D721Med (cell line): ENCODE measurements at places on chromosomes 12 and 14.

- no peak for DNase-seq
Measured at GRCh38 chr14:101361044-101361443, 200.3 kb upstream of the DIO3 start.

GRCh38 chr14:31947076-31947475 is 130.0 kb upstream of the ARHGAP5 start:
- no peak for DNase-seq

DNA sequence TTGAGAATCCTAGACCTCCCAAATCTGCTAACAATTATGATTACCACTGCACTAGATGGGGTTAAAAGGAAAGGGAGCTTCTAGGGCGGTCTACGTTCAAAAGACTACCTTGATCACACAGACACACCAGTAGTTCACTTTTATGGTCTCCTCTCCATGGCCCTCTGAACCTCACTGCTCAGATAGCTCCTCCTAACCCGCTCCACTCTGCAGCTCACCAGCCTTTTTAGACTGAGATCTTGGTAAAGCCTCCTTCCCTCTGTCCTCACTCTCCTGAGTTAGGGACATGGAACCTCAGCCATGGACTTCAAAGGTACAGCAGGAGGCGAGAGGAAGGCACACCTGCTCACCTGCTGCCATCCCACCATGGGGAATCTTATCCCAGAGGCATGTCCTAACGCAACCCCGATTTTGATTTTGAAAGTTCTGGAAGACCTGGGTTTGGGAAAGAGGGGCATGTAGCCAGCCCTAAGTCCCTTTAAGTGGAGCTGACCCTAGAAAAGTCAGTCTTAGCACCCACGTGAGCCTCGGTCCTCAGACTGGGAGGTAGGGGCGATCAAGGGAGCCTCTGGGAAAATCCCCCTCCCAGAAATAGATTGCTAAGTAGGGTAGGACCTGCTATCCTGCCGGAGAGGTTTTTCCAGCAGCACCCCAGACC is 1.3 kb downstream of the ZNF219 start:
- DNase-seq, result no peak

GRCh38 chr14:41409806-41410205 is 196.9 kb upstream of the LRFN5 start:
- DNase-seq, result no peak

DNA sequence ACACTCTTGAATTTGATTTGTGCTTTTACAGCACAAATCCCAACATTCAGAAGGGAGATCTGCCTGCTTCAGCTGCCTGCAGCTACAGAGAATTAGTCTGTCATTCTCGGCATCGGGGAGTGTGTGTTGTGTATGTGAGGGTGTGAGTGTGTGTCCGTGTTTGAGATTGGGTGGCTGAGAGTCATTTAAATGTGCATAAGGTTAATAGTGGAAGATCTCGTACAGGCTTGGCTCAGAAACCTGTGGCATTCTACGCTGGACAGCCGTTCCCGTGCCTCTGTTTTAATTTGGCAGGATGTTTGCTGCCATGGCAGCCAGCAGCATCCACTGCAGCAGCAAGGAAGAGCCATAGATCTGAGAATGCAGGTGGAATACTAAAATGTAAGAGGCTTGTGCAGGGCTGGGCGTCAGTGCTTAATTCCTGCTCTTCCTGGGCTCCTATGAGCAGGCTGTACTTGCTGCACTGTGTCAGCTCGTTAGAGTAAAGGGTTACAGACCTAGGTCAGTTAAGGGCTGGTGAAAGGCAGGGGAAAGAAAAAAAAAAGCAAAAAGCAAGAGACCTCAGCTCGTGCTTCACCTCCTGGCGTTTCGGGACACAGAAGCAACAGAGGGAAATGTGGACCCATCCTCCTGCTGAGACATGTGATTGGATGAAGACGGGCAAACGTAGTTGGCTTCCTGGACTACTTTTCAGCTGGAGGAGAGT is 205.4 kb downstream of the NAV3 start:
- no peak for DNase-seq

DNA sequence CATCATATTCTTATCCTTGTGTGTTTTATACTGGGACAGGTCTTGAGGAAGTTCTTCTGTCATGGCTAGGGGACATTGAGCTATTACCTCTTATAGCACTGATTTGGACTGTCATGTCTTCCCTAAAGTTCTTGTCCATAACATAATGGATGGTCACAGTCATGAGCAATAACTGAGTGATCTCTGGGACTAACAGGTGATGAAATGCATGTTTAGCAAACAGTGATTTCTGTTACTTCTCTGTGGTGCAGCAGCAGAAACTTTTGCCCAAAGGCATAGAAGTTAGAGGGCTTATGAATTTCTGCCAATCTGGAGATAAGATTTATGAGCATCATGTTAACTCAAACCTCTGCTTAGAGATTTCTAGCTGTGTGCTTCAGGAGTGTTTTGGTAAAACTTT is 5.9 kb downstream of the ADIPOR2 start:
- no peak for DNase-seq

- DNase-seq, result no peak
Measured at GRCh38 chr14:93068711-93069110, 47.0 kb downstream of the ITPK1 start.

- DNase-seq, result no peak
Measured at GRCh38 chr14:94081386-94081820, 293 bp downstream of the IFI27L1 start.

- peak; percentile 36 for DNase-seq
Measured at GRCh38 chr12:15276088-15276698, 46.1 kb upstream of the PTPRO start.

DNA sequence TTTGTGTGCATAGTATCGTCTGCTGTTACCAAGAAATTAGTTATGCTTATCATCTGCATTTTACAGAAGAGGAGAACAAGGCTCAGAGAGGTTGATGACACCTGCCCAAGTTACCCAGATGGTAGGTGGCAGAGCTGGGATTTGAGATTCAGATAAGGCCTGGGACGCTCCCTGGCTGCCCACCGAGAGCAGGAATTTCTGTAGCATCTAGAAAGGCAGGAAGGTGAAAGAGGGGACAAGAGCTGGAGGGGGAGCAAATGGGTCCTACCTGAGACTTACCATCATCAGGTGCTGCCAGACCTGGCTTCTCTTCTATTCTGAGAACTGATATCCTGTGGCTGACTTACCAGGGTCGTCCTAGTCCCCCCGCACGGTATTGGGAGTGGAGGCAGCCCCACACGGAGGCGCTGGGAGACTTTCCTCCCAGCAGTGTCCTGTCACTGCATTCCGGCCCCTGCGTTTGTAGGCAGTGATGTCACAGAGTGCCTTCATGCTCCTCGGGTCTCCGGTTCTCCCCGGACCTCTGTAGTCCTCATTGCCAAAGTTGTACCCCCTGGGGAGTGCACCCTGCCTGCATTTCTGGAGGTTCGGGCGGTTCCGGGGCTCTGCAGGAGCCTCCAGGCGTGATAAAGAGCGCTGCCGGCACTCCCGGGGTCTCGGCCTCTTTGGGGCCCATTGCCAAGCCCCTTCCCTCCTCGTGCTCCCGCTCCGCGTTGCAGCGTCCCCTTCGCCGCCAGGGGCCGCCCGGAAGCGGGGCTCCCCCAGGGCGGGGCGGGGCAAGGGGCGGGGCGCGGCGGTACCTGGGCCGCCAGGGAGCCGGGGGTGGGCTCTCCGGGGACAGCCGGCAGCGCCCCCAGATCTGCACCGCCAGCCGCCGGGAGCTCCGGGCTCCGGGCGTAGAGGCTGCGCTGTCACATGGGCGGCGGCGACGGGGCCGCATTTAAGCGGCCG is at the start of gene CABP1:
CABP1 (plus strand) TSS at position 856 of the 951 bp plus-strand sequence; CDS start at position 916, 60 bp downstream.
- DNase-seq, result no peak
